Sigmoid colon (tissue), 7 donors: ENCODE measurements at places on chromosomes 2 and 18.
A peak's percentile ranks its signal among the peaks of the same experiment; 100 is the strongest.

- H3K4me1 ChIP-seq: peaks cover 13% of the 10 kb centered on the region
- no peaks in the 10 kb centered on the region for H3K27me3 ChIP-seq
- H3K36me3 ChIP-seq: no peaks in the 10 kb centered on the region
- no peak overlapping the region for H3K4me3 ChIP-seq
These were observed 81.7 kb upstream of the TAF1B start for GRCh38 chr2:9761577-9761976.

GRCh38 chr2:239343946-239344856 is 56.6 kb downstream of the HDAC4 start:
- H3K4me3 ChIP-seq: peak overlapping the region; percentile 31
- no peaks in the 10 kb centered on the region for H3K36me3 ChIP-seq
- no peaks in the 10 kb centered on the region for H3K27me3 ChIP-seq
- no peak for DNase-seq

DNA sequence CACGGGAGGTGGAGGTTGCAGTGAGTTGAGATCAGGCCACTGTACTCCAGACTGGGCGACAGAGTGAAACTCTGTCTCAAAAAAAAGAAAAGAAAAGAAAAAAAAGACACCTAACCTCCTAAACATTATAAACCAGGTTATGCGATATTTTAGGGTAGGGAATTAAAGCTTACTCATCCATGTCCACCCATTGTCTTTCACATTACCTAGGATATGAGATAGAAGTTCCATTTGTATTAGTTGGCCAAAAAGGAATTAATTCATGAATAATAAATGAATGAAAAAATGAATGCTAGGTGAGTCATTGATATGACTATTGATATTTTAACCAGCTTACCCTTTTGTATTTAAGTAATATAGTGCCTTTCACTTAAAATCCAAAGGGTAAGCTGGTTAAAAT is 132.9 kb downstream of the FAM161A start:
- no peaks in the 10 kb centered on the region for H3K4me1 ChIP-seq
- no peaks in the 10 kb centered on the region for H3K36me3 ChIP-seq
- no peak overlapping the region for H3K4me3 ChIP-seq
- no peaks in the 10 kb centered on the region for H3K27me3 ChIP-seq
- no peak overlapping the region for H3K27ac ChIP-seq

DNA sequence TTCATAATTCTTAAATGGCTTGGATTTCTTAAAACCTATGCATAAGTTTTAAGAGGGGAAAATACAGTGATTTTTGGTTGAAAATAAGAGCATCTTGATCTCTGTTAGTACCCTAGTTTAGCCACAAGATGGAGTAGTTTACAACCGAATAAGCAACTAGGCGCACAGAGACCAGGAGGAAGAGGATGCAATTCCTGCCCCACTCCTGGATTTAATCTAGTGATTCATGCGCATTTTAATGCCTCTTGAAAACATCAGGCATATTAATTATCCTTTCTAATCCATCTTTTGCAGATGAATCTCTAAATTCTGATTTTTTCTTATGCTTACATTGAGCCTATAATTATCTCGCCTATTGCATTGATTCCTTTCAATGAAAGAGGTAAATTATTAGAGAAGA is 76.7 kb downstream of the MRPS9 start:
- no peak overlapping the region for H3K27ac ChIP-seq
- no peak overlapping the region for H3K4me3 ChIP-seq
- H3K4me1 ChIP-seq: no peaks in the 10 kb centered on the region
- H3K36me3 ChIP-seq: no peaks in the 10 kb centered on the region
- DNase-seq: no peak

GRCh38 chr2:64338910-64339500 is 115.0 kb upstream of the LGALSL start:
- DNase-seq: no peak
- H3K36me3 ChIP-seq: no peaks in the 10 kb centered on the region
- no peak overlapping the region for H3K27ac ChIP-seq
- H3K27me3 ChIP-seq: no peaks in the 10 kb centered on the region
- H3K4me1 ChIP-seq: no peaks in the 10 kb centered on the region

DNA sequence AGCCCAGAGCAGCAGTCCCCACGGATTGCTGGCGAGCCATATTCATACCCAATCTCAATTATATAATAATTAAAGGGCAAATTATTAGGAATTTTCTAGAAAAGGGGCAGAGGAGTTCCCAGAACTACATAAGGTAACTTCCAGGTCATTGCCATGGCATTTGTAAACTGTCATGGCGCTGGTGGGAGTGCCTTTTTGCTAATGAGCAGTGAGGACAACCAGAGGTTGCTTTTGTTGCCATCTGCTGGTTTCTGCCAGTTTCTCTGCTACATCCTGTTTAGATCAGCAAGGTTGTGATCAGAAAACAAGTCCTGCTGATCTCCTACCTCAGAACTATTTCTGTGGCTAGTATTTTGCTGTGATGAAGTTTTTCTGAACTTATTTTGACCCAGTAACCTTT is 159.8 kb upstream of the PIEZO2 start:
- no peak for DNase-seq
- H3K27ac ChIP-seq: no peak overlapping the region
- H3K27me3 ChIP-seq: no peaks in the 10 kb centered on the region
- no peaks in the 10 kb centered on the region for H3K4me1 ChIP-seq
- no peak overlapping the region for H3K4me3 ChIP-seq

- no peak overlapping the region for H3K27ac ChIP-seq
- H3K36me3 ChIP-seq: no peaks in the 10 kb centered on the region
- H3K4me1 ChIP-seq: no peaks in the 10 kb centered on the region
- no peak overlapping the region for H3K4me3 ChIP-seq
- H3K27me3 ChIP-seq: no peaks in the 10 kb centered on the region
- DNase-seq: no peak
These were observed 20.6 kb upstream of the ST8SIA3 start for GRCh38 chr18:57331718-57332117.

- DNase-seq: peak; percentile 75
- H3K27ac ChIP-seq: peak overlapping the region; percentile 96
- no peaks in the 10 kb centered on the region for H3K27me3 ChIP-seq
- peaks cover 53% of the 10 kb centered on the region for H3K4me1 ChIP-seq
- H3K4me3 ChIP-seq: peak overlapping the region; percentile 67
These were observed 217 bp downstream of the PXDN start for GRCh38 chr2:1744151-1744445.

DNA sequence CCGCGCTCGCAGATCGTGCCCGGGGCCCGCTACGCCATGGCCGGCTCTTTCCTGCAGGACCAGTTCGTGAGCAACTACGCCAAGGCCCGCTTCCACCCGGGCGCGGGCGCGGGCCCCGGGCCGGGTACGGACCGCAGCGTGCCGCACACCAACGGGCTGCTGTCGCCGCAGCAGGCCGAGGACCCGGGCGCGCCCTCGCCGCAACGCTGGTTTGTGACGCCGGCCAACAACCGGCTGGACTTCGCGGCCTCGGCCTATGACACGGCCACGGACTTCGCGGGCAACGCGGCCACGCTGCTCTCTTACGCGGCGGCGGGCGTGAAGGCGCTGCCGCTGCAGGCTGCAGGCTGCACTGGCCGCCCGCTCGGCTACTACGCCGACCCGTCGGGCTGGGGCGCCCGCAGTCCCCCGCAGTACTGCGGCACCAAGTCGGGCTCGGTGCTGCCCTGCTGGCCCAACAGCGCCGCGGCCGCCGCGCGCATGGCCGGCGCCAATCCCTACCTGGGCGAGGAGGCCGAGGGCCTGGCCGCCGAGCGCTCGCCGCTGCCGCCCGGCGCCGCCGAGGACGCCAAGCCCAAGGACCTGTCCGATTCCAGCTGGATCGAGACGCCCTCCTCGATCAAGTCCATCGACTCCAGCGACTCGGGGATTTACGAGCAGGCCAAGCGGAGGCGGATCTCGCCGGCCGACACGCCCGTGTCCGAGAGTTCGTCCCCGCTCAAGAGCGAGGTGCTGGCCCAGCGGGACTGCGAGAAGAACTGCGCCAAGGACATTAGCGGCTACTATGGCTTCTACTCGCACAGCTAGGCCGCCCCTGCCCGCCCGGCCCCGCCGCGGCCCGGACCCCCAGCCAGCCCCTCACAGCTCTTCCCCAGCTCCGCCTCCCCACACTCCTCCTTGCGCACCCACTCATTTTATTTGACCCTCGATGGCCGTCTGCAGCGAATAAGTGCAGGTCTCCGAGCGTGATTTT is 7.6 kb downstream of the TBR1 start:
- peaks cover 100% of the 10 kb centered on the region for H3K27me3 ChIP-seq
- no peak overlapping the region for H3K4me3 ChIP-seq
- no peak for DNase-seq
- H3K36me3 ChIP-seq: no peaks in the 10 kb centered on the region

DNA sequence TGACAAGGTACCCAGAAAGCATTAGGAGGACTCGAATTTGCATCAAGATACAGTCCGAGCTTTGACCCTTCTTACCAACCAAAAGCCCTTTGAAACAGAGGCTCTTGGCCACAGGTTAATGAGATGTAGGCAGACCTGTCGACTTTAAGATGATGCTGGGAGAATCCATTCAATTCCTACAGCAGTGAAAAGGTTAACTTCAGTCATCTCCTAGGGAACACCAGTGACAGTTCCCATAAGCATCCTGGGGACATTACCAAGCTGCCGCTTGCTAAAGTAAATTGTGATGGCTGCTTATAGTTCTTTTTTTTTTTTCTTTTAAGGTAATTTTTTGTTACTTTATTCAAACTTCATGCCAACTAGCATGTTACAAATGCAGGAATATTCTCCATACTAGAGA is 379.3 kb downstream of the SOX11 start:
- H3K4me1 ChIP-seq: no peaks in the 10 kb centered on the region
- no peak overlapping the region for H3K27ac ChIP-seq
- no peaks in the 10 kb centered on the region for H3K27me3 ChIP-seq
- DNase-seq: no peak
- H3K4me3 ChIP-seq: no peak overlapping the region
- H3K36me3 ChIP-seq: no peaks in the 10 kb centered on the region

DNA sequence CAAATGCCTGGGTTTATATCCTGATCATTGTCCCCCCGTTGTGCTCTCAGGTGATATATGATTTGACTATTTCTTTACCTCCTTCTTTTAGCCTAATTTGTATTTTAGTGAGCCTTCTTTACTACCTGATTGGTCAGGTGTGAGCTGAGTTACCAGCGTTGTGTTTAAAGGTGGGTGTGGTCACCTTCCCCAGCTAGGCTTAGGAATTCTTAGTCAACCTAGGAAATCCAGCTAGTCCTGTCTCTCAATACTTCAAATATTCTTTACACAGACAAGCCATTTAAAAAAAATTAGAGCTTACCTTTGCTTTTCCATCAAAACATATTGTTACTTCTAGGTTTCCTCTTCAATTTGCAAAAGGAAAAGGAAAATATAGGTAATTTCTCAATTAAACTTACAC is 30.2 kb downstream of the KYNU start:
- no peaks in the 10 kb centered on the region for H3K27me3 ChIP-seq
- no peaks in the 10 kb centered on the region for H3K36me3 ChIP-seq
- H3K4me3 ChIP-seq: no peak overlapping the region
- no peaks in the 10 kb centered on the region for H3K4me1 ChIP-seq
- no peak overlapping the region for H3K27ac ChIP-seq

DNA sequence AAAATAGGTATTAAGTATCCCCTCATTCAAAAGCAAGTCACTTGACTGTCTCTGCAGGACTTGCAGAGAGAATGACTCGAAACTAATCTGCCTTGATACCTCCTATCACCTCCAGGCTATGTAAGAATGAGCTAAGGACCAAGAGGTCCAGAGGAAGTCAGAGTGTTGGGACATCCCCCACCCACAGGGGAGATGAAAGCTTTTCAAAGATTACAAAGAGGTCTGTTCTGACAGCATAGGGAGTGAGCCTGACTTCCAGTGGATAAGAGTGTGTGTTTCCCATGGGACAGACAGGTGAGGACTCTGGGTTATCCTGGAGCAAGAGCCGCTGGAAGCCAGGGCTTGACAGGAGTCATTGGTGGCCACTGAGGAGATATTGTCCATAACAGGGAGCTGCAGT is 85.0 kb upstream of the TACR1 start:
- H3K27me3 ChIP-seq: no peaks in the 10 kb centered on the region
- H3K4me3 ChIP-seq: no peak overlapping the region
- H3K4me1 ChIP-seq: no peaks in the 10 kb centered on the region
- no peak overlapping the region for H3K27ac ChIP-seq

DNA sequence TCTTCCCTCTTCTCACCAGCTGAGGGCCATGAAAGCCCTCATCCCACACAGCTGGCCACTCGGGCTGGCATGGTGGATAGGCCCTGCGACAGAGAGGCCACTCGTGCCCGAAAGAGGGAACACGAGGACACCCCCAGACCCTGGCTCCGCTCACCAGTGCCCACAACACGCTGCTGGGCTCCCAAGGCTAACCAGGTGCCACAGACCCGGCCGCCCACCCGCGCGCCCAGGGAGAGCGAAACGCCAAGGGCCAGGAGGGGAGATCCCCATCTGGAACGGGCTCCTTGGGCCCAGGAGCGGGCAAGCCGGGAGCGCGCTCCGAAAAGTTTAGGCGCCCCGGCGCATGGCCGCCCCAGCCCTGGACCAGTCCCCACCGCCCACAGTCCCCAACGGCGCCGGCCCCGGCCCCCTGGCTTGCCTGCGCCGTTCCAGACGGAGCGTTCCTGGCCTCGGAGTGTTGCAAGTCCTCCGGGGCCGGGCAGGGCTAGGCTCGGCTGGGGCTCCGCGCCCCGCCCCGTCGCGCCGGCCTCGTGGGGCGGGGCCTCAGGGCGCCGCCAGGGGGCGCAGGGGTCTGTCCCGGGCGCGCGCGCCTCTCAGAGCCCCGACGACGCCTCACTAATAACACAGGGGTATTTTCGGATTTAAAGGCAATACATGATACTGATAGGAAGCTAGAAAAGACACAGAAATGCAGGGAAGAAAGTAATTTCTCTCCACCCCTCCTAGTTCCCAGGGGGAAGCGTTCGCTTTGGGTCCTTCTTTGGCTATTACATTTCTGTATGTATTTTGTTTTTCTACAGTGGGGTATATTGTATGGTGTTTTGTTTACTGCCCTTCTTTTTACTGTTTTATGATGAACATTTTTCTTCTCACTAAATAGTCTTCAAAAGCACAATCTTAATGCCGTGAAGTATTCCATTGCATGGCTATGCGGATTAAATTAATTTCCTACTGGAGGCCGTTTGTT is at the start of gene TMBIM1:
TSS of gene TMBIM1 (minus strand) at position 456 of the 967 bp plus-strand sequence. CDS start 10,362 bp downstream, outside the sequence.
- H3K27ac ChIP-seq: peak within 1 kb of the TSS; percentile 99
- peak; percentile 91 for DNase-seq
- no peaks in the 10 kb centered on the region for H3K4me1 ChIP-seq
- no peaks in the 10 kb centered on the region for H3K36me3 ChIP-seq

DNA sequence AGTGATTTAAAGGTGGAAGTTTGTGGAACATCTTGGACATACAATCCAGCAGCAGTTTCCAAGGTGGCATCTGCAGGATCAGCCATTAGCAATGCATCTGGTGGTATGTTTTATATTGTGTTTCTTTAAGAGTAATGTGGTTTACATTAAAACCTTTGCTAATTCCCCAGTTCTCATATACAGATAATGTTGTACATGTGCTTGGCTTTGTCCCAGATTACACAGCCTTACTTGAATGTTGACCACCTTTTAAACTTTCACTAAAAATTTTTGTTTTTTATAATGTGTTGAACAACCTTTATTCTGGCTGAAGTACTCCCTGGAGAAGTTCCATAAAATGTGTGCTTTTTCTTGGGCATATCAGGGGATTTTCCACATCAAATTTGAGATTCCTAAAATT is 57.5 kb downstream of the MIB1 start:
- peak overlapping the region; percentile 17 for H3K27ac ChIP-seq
- no peak for DNase-seq
- no peak overlapping the region for H3K4me3 ChIP-seq
- no peaks in the 10 kb centered on the region for H3K36me3 ChIP-seq
- no peaks in the 10 kb centered on the region for H3K4me1 ChIP-seq
